Activated naive CD4-positive, alpha-beta T cell treated with Interleukin-2 at 50 U/mL for 16 hours (primary cell): ENCODE measurements at places on chromosomes 3 and 15.

DNA sequence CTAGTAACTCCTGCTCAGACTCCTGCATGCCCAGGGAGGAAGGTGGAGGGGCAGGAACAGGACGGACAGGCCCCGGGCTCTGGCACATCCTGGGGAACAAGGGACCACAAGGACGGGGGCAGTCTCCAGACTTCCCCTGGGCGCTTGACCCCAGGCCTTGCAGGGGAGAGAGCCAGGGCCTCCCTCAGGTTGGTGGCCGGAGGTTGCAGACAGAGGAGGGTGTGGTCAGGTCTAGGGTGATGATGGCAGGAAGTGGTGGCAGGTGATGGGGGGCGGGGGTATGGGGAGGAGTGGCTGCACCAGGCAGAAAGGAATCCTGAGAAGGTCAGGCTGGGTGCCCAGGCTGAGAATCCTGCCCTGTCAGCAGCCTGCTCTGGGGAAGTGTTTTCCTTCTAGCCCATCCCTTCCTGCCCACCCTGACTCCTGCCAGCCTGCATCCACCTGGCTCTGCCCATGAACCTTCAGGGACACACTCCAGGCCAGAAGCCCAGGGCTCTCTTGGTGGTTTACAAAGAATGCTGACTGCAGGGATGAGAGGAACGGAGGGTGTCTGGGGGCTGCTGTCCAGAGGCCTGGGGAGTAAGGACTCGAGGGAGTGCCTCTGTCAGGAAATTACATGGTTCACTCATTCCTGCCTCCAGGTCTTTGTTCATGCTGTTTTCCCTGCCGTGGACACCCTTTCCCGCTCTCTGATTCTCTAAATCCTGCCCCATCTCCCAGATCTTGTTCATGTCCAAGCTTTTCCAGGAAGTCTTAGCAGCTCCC lies 15.8 kb downstream of the LOXL1 start:
- no peak for DNase-seq

- no peak for DNase-seq
These were observed 41.6 kb downstream of the MRAS start for GRCh38 chr3:138389841-138390581.

GRCh38 chr3:121995161-121996137 lies 26.6 kb downstream of the ILDR1 start:
- no peak for DNase-seq

GRCh38 chr15:24858737-24859601 lies 95.8 kb upstream of the SNRPN start:
- no peak for DNase-seq

DNA sequence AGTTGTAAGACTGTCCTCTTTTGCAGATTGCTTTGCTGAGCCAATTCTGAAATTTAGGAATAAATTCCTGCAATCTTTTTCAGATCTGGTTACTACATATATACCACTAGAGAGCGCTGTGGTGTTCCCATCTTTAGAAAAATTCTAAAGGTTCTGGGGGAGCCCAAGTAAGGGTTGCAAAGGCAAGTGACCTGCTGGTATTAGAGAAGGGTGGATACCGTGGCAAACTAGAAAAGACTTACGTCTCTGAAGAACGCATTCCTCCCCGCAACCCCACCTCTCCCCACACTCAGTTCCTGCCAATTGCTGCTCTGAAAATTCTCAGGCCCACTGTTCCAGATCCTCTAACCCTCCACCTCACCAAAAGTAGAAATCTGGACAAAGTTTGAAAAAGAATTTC lies 48.5 kb downstream of the EFHB start:
- DNase-seq: no peak

GRCh38 chr15:56972426-56972825 lies 54.0 kb downstream of the TCF12 start:
- no peak for DNase-seq

- DNase-seq: no peak
These were observed 38.5 kb downstream of the STARD5 start for GRCh38 chr15:81285461-81285860.

DNA sequence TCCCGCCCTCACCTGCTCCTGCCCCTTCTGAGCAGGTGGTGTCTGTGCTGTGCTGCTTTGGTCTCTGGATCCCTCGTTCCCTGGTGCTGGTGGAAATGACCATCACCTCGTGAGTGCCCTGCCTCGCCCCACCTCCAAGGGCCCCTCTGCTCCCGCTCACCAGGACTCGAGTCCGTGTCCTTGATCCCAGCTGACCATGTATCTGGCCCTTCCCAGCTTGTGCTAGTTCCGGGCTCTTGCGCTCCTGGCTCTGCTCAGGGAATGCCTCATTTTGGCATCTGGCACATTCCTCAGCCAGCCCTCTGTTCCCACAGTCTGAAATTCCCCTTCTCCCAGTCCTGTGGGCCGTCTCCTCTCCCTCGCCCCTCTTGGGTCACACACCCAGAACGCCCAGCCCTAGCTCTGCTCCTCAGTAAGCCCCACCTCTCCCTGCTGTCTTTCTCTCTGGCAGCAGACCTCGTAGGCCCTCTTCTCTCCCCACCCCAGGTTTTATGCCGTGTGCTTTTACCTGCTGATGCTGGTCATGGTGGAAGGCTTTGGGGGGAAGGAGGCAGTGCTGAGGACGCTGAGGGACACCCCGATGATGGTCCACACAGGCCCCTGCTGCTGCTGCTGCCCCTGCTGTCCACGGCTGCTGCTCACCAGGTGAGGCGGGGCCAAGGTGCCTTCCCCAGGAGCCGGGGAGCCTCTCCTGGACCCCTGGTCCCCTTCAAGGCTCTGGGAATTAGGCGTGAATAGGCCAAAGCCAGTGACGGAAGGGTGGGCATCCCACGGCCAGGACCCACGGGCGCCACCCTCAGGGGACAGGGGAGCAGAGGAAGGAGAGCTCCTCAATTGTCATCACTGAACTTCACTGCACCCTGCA lies 11.5 kb downstream of the SLC51A start:
- DNase-seq: no peak

DNA sequence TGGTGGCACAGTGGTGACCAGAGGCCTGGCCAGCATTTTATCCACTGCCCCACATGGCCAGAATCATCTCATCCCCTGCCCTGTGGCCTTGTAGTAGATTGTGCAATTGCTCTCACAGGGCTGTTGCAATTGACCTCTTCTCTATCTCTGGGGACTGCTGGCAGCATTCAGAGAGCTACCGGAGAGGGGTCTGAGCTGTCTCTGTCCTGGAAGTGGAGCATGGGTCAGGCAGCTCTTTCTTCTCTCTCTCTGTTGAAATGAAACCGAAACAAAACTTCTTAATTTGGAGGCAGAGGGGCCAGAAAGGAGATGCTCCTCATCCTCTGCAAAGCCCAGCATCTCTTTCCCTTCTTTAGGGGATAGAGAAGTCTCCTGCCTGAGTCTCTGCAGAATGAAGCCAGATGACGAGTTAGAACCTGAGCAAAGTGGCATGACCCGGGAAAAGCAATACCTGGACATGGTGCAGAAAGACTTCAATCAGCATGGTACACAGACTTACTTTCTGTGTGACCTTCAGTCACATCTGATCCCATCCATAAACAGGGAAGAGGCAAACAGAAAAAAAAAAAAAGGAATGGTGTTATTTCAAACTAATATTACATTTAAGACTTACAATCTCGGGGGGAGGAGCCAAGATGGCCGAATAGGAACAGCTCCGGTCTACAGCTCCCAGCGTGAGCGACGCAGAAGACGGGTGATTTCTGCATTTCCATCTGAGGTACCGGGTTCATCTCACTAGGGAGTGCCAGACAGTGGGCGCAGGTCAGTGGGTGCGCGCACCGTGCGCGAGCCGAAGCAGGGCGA lies 144.5 kb upstream of the BCL6 start:
- no peak for DNase-seq

DNA sequence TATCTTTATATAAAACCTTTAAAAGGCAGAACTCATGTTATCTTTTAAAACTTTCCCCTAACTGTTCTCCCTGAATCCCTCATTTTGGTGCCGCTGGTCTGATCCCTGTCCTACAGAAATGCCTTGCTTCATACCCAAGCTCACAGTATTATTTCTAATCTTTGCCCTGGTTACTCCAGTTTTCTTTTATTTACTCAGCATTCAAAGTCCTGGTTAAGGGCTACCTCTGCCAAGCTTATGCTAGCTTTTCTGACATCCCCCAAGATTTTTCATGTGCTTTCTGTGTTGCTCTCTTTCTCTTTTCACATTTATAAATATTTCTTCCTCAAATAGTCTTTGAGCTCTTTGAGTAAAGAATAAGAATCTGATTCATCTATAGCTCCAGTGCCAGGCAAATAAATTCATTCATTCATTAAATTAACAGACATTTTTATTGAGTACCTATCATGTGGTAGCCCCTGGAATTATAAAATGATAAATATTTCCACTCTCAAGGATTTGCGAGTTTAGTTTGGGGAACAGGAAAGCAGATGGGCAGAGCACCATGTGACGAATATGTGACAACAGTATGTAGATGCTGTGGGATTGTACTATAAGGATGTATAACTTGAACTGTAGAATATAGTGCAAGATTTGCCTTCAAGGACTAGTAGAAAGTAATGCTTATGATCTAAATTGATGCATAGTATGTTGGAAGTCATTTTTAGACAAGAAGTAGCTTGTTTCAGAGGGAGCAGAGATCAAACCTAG lies 247.5 kb downstream of the LPP start:
- no peak for DNase-seq

- DNase-seq: no peak
These were observed 106.5 kb upstream of the CMC1 start for GRCh38 chr3:28134792-28135375.

DNA sequence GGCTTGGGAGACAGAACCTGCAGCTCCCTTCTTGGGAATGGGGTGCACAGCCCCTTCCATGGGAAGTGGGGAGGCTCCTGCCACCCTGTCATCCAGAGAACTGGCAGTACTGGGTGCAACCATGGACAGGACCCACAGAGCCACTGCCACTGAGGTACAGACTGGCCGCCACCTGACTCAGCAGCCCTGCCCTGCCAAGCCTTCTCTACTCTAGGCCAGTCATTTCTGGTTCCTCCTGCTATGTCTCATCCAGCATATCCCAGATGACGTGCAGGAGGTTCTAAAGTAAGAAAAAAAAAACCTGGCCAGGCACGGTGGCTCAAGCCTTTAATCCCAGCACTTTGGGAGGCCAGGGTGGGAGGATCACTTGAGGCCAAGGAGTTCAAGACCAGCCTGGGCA lies 76.9 kb upstream of the RPL32 start:
- no peak for DNase-seq

GRCh38 chr3:169133178-169134161 lies 530.0 kb downstream of the MECOM start:
- DNase-seq: no peak

DNA sequence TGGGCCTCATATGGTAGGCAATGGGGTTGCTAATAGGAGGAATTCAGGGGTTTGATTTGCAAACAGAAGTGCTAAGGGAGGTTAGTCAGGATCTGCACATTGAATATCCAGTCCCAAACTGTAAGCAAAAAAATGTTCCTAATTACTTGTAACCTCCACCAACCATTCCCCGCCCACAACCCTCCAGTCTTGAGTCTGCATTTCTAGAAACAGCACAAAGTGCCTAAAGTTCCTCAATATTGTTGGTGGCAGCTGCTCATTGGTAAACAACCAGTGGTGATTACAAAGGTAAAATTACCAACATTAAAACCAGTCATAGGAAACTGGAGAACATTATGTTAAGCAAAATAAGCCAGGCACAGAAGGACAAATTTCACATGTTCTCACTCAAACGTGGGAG lies 18.9 kb downstream of the HDC start:
- DNase-seq: no peak

- DNase-seq: no peak
These were observed 34.7 kb downstream of the ARRDC4 start for GRCh38 chr15:97995192-97995591.

DNA sequence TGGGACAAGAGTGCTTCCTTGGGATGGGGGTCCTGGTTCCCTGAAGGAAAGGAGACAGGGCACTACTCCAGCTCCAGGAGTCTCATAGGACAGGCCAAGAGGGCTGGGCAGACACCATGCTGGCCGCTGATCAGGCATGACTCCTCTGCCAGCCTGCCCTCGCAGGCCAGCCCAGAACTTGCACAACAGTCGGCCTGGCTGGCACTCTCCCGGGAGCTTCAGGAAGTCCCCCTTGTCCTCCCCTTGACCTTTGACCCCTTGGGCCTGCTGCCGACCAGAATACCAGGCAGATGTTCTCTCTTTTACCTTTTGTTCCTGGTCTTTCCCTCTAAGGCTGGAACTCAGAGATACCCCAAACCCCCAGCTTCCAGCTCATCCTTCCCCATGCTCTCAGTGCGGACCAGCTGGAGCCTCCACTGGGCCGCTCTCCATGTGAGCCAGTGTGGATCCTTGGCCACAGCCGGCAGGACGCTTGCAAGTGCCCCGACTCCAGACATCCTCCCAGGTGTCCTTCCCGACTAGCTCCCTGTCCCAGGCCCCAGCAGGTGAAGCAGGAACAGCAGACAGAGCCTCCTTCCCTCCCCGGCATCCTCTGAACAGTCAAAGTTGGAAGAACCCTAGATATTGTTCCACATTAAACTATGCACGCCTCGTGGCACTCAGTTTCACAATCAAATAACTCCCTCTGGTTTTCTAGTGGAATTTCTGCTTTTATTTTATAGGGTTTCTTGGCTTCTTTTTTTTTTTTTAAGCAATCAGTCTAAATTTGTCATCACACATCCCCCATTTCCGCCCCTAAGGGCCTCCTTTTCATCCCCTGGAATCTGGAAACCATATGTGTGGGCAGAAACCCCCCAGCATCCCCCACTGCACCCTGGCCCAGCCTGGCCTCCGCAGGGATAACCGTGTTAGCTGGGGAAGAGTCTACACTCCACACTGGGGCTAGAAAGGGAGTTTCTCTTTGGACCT lies 15.7 kb downstream of the VPS18 start:
- DNase-seq: no peak

GRCh38 chr3:173663696-173664111 lies 266.2 kb downstream of the NLGN1 start:
- no peak for DNase-seq

DNA sequence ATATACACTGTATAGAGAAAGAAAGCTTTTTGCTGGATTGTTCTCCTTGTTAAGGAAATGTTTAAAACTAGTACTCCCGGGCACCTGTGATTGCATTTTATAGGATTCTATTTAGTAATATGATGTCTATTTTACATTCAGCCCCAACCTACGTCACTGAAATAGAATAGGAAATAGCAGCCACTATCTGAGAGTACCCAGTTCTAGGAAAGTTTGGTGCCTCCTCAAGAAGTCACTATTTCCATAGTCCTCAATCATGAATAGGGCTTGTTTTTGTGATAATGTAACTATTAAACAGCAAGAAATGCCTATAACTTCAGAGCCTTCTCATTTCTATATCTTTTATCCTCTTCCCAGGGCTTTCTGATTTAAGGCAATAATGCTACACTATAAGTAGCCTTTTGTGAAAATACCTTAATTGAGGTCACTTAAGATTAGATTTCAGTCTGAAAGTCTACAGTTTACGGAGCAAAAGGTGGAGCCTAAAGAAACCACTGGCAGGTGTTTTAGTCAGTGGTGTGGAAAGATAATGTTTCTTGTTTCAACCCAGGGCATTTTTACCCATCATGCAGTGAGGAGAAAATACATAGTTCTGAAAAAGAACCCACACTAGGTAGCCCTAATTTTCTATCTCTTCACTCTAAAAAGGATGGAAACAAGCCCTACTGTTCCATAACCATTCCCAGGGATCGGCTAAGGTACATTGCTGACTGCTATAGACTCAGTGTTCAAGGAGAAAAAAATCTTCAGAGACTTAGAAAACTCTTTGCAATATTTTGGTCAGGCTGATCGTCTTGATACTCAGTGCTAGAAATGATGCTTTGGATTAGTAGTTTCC lies 38.7 kb downstream of the TIGIT start:
- no peak for DNase-seq

- no peak for DNase-seq
These were observed 66.0 kb downstream of the TRIM69 start for GRCh38 chr15:44802336-44802735.

- DNase-seq: no peak
These were observed 61.4 kb downstream of the SMAD6 start for GRCh38 chr15:66763186-66764071.

GRCh38 chr15:57477736-57478522 lies 101.6 kb downstream of the CGNL1 start:
- DNase-seq: no peak
